ENCODE measurements at places on chromosomes 3 and 15.

GRCh38 chr3:156135921-156136638 lies 15.7 kb downstream of the KCNAB1 start:
- peaks cover 12% of the 10 kb centered on the region for H3K27me3 ChIP-seq
- H3K36me3 ChIP-seq: no peaks in the 10 kb centered on the region
- no peak overlapping the region for H3K4me3 ChIP-seq

DNA sequence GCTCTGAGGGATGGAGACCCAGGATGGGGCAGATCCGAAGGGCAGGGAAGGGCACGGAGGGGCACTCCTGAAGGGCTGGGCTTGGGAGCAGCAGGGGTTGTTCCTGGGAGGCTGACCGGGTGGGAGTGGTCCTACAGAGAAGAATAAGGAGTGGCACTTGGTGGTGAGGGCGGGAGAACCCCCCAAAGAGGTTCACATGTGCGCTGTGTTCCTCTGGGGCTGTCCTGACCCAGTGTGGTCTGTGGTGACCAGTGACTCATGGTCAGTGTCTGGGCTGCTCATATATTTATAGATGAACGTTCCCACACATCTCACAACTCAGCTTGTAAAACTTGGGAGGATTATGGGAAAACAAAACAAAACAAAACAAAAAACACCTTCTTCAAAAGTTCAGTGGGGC lies 10.0 kb downstream of the TRPM1 start:
- DNase-seq: no peak
- no peak overlapping the region for H3K4me3 ChIP-seq
- H3K36me3 ChIP-seq: no peaks in the 10 kb centered on the region
- H3K4me1 ChIP-seq: no peaks in the 10 kb centered on the region
- no peak overlapping the region for H3K27ac ChIP-seq

GRCh38 chr15:63446255-63446654 lies 58.1 kb upstream of the USP3 start:
- peaks cover 40% of the 10 kb centered on the region for H3K4me1 ChIP-seq
- H3K27me3 ChIP-seq: no peaks in the 10 kb centered on the region
- H3K27ac ChIP-seq: peak overlapping the region; percentile 98
- no peaks in the 10 kb centered on the region for H3K36me3 ChIP-seq

- H3K4me1 ChIP-seq: no peaks in the 10 kb centered on the region
- DNase-seq: no peak
- no peak overlapping the region for H3K4me3 ChIP-seq
- H3K27ac ChIP-seq: no peak overlapping the region
- no peaks in the 10 kb centered on the region for H3K27me3 ChIP-seq
Observed at GRCh38 chr3:162015856-162016255, 519.2 kb downstream of the OTOL1 start.

Measured in naive thymus-derived CD8-positive, alpha-beta T cell (primary cell).